ENCODE measurements at places on chromosomes 3 and 15.

DNA sequence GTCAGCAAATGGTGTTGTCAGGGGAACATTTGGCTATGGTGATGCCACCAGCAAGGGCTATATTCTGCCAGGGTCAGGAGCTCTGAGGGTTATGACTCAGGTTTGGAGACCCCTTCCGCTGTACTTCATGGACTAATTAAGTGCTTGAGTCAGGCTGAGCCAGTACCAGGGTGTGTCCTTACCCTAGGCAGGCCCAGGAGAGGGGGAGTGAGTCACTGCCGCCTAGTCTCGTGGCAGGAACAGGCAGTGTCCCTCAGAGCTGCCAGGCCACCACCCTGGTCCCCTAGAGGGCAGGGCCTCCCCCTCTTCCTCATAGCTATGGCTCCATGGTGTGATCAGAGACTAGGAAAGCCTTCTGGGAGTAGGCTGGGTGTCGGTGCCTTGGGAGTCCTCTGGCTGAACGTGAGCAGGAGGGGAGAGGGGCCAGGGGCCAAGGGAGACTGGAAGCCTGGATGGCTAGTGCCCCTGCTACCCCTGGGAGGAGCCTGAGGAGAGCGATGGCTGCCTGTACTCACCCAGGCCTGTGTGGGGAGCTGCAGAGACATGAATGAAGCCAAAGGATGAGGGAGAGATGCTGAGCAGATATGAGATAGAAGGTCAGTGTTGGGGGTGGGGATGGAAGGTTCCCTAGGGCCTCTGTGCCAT lies 10.6 kb downstream of the MAPKAPK3 start:
- DNase-seq, result no peak

- DNase-seq, result no peak
Observed at GRCh38 chr15:65286069-65286703, 497 bp downstream of the PARP16 start.

DNA sequence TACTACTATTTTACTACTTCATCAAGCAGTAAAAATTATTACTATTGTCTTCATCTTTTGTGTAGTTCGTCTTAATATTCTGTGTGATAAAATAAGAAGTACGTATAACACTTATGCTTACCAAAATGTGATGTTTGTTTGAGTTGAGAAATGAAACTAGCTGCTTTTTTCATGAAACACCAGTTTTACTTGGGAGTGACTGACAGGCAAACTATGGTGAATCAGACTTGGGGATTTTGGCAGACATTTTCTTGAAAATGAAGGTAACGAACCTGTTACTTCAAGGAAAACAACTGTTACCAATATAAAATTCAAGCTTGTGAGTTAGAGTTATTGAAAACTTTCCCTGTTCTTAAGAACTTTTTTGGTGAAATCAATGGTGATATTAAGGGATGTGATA lies 10.3 kb downstream of the U2SURP start:
- no peak for DNase-seq

- no peak for DNase-seq
Observed at GRCh38 chr3:186839874-186840641, 2.5 kb upstream of the ADIPOQ start.

- no peak for DNase-seq
Observed at GRCh38 chr3:105397974-105398373, 31.3 kb downstream of the ALCAM start.
